ENCODE measurements at places on chromosomes 5 and 9.

- no peak for DNase-seq
These were observed 4.6 kb upstream of the DND1 start for GRCh38 chr5:140677947-140678346.

DNA sequence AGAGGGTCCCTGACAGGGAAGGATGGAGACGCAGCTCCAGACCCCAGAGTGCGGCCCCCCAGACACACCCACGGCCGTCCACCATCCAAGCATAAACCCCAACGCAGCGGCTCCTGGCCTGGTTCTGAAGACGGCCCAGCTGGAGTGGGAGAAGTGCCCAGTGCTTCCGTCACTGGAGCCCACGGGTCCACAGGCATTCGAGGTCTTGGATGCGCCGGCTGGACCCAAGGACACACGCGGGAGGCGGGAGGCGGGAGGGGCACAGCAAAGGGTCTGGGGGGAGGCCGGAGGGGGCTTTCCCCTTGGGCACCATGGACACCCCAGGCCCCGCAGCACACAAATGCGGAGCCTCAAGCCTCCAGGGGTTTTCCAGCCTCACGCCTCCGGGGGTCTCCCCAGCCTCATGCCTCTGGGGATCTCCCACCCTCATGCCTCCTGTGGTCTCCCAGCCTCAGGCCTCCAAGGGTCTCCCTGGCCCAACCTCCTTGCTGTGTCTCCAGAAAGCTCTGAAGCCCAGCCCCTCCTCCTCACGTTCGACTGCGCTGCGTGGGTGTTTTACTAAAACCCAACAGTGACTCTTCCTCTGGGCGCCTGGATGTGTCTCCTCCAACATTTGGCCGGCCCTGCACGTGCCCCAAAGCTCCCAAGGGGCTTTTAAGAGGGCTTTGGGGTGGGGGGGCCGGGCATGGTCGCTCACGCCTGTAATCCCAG, 15.2 kb downstream of the EXD3 start:
- peak; percentile 95 for DNase-seq

- DNase-seq, result no peak
These were observed 360 bp downstream of the KLF4 start for GRCh38 chr9:107489144-107489673.

DNA sequence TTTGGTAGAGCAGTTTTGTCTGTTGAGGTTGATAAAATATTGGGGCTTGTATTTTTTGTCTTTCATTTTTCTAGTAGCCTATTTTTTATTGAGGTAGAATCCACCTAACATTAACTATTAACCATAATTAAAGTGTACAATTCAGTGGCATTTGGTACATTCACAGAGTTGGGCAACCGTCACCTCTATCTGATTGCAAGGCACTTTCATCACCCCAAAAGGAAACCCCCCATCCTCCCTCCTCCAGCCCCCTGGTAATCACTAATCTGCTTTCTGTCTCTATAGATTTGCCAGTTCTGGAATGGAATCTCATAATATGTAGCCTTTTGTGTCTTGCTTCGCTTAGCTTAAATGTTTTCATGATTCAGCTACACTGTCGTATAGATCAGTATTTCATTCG, 55.5 kb upstream of the DMRT3 start:
- DNase-seq, result no peak

DNA sequence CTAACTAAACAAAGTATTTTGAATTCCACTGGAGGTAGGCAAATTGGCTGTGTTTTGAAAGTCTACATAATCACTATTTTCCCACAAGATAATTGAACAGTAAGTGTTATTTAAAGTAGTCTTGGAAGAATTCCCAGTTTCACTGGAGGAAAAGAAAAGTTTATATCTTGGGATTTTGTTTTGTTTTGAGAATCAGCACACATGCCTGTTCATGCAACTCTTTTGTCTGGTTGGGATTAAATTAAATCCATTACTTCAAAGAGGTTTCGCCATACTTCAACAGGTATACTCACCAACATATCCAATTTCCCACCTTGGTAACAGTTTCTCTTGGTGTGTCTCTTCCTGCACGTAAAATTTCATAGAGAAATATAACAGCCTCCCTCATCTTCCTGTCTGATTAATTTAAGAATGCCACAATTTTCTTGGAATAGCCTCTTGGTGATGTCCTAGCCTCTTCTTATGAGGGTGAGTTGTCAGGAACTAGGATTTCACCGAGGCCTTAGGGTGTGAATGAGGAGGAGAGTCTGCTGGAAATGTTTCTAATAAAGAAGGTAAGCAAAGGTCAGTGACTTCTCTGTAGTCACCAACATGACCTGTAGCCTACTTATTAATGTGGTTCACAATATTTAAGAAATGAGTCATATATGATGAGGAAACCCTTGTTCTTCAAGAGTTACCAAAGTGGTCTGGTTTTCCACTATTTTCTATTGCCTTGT, 48.1 kb downstream of the ITGA2 start:
- DNase-seq, result no peak

GRCh38 chr5:156951359-156951758, 11.7 kb downstream of the TIMD4 start:
- no peak for DNase-seq

DNA sequence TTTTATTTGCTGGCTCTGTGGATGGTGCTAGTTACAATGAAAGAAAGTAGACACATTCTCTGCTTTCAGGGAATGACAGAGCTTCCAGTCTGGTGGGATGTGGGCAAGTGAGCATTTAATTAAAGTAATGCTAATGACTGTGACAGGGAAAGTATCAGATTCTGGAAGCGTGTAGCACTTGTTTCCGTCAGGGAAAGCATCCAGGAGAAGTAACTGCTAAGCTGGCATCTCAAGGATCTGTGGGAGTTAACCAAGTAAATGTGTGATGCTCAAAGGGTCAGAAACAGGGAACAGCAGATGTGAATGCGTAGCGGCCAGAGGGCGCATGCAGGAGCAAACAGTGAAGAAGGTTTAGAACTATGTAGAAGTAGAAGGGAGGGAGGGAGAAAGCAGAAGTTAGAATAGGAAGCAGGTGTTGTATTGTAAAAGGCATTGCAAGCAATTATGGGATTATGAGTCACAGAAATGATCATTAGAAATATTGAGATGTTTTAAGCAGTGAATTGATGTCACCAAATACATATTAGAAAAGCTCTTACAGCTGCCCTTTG, 12.2 kb downstream of the KLHL9 start:
- DNase-seq, result no peak

DNA sequence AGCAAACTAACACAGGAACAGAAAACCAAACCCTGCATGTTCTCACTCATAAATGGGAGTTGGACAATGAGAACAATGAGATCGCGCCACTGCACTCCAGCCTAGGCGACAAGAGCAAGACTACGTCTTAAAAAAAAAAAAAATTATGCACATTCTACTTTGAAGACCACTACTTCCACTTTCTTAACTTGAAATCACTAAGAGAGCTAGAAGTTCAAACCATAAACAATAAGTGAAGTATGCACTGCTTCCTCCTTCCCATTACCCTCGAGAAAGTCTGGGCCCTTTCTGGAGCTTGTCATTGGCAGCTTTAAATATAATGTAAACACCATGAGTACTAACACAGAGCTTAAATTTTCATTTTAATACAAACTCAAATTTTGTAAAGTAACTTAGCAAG, 94.9 kb downstream of the TLE1 start:
- DNase-seq, result no peak

GRCh38 chr5:133121080-133121479, 69.3 kb downstream of the HSPA4 start:
- DNase-seq, result no peak

DNA sequence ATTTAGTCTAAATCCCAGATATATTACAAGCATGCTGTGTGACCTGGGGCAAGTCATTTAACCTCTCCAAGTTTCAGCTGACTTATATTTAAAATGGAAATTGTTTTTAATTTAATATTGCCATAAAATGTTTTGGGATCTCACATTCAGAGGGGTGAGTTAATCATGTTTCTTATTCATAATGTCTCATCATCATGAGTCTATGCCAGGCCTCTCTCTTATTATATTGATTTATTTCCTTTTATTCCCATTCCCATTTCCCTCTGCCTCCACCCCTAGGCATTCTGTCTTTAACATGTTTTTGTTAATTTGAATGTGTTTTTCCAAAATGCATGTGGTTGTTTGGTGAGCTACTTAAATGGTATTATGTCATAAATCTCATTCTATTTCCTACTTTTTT, 39.0 kb upstream of the TTC1 start:
- DNase-seq, result no peak

DNA sequence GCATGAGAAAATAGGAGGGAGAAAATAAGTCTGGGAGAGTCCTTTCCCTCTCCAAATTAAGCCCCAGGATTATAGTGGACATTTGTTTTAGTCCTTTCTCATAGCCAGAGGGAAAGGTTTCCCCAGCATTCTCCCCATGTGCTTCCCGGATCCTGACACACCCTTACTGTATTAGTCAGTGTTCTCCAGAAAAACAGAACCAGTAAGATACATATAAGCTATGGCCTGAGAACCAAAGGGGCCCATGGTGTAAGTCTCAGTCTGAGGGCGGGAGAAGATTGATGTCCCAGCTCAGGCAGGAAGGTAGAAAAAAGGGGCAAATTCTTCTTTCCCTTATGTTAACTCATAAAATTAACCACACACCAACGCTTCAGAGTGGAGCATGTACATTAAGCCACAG, 25.6 kb upstream of the SPATA31D4 start:
- no peak for DNase-seq

DNA sequence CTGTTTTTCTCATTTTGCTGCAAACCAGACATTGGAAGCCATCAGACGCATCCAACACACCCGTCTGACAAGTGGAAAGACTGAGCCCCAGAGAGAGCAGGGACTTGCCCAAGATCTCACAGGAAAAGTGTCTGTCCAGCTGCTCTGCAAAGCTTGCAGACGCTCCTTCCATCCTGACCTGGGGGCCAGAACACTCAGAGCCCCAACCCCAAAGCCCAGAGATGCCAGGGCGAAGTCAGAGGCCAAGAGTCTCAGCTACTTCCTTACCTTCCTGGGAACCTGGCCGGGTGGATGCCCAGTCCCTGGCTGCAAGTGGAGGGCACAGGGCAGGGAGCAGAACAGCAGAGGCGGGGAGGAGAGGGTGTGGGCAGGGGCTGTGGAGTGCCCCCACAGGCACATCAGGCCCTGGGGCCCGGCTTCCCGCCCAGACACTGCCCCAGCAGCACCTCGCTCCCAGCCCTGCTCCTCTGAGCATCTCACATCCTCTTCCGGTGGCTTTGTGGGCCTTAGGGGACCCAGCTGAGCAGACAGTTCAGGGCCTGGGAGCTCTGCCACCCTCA, 9.7 kb upstream of the RALGDS start:
- no peak for DNase-seq

DNA sequence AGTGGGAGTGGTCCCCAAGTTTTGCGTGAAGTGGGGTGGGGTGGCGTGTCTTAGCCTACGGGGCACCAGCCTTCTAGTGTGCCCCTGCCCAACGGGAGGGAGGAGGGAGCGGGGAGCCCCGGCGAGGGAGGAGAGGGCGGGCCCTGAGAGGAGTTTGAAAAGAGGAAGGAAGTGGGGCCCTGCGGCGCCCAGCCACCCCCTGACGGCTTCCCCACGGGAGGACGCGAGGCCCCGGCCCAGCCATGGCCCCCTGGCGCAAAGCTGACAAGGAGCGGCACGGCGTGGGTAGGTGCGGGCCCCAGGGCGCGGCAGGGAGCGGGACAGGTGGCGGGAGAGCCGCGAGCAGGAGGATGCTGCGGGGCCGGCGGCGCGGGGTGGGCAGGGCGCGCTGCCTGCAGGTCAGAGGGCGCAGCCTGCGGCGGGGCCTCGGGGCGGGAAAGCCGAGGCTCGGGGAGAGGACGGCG, at the start of gene DOCK2:
DOCK2 (plus strand) TSS at position 191 of the 464 bp plus-strand sequence; CDS start at position 243, 52 bp downstream.
- no peak for DNase-seq

DNA sequence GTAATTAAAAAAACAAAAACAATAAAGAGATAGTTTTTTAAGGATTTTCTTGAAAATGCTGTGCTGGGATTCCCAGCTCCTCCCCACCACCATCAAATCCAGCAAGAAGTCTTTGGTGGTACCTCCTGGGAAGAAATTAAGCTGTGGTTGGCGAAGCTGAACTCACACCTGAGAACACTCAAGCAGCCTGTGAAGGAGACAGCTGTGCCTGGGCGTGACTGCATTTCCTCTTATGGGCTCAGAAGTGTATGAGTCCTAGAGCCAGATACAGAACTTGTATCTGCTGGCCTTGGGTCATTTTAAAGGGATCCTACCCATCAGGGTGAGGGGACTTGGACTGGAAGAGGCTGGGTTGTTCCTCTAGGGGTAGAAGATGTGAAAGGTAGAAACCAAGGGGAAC, 561.2 kb upstream of the SGCD start:
- no peak for DNase-seq

DNA sequence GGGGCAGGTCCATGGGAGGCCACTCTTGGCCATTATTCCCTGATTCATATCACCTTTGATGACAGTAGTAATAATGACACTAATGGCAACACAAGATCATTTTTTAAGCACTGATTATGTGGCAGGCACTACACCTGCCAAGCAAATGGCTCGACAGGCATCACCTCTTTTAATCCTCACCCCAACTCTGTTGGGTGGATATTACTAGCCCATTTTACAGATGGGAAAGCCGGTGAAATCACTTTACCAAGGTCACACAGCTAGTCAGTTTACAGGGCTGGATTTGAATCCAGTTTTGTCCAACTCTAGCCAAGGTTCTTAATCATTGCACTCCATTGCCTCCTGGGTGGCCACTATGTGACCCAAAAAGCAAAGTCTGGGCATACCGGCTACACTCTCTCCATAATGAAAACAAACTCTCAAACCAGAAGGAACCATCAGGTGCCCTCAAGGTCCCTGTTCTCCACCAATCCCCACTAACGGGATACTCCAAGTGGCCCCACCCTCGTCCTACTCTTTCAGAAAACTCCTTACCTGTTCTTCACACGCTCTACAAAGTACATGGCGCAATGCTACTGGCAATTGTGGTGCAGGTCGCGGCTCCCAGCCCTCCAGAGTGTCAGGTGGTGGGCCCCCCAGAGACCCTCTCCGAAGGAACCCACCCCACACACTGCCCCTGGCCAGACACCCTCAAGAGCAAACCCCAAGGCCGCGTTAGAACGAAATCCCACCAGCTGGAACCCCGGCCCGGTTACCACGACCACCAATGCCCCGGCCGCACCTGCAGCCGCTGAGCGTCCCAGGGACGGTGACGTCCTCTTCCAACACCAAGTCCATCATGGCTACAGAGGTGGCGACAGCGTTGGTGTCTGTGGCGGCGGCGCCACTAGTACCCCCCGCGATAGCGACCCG, 572 bp downstream of the CDK5RAP2 start:
- no peak for DNase-seq

- no peak for DNase-seq
These were observed 423.3 kb downstream of the SEMA5A start for GRCh38 chr5:9122528-9122927.
